Stimulated activated CD4-positive, alpha-beta T cell treated with anti-CD3 and anti-CD28 coated beads, Interleukin-15, amount 100 ng/mL, for 48 hours (primary cell): ENCODE measurements at places on chromosomes 2 and 18.

DNA sequence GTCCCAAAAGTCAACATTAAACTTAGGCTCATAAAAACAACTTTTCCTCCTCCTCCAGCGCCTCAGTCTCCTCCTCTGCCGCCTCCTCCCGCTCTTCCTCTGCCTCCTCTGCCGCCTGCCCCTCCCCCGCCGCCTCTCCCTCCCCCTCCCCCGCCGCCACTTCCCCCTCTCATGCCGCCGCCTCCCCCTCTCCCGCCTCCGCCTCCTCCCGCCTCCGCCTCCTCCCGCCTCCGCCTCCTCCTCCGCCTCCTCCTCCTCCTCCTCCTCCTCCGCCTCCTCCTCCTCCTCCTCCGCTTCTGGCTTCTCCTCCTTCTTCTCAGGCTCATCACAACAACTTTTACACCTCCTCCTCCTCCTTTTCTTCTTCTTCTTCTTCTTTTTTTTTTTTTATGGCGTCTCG is 599.9 kb downstream of the TMEM182 start:
- DNase-seq: no peak

DNA sequence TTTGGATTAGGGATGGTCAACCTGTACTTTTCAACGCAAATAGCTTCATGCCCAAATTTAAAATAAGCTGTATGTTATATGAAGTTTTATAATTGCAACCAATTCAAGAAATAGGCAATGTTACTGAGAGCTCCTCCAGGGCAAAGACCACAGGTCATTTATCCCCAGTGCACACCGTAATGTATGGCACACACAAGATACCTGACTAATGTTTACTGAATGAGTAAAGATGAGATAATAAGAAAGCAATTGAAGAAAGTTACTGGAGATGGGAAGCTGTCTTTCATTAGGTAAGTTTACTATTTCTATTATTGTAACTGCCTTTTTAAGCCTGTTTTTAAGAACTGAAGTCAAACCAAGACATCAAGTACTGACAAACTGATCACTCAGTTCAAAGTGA is 184.5 kb upstream of the VRK2 start:
- no peak for DNase-seq

GRCh38 chr2:120791243-120791961 is 55.7 kb downstream of the GLI2 start:
- DNase-seq: no peak

DNA sequence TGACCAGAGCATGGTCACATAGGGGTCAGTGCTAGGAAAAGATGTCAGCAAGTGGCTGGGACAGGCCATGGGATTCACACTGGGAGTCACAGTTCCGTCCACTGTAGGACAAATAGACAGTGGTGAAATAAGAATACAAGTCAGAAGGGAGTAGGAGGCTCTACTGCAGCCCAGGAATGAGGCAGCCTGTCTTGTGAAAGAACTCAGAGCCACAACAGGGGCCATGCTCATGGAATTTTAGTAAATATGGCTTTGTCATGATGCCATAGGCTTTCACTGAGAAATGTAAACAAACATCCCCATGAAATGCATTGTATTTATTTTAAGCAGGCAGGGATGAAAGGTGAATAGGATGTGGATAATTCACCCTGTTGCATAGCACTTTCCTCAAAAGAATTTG is 504.3 kb downstream of the SOX11 start:
- no peak for DNase-seq

- no peak for DNase-seq
These were observed 263.5 kb downstream of the HDAC4 start for GRCh38 chr2:239137165-239137897.
